IPS DF 19.7 (cell line): ENCODE measurements at places on chromosomes 7 and 10.

DNA sequence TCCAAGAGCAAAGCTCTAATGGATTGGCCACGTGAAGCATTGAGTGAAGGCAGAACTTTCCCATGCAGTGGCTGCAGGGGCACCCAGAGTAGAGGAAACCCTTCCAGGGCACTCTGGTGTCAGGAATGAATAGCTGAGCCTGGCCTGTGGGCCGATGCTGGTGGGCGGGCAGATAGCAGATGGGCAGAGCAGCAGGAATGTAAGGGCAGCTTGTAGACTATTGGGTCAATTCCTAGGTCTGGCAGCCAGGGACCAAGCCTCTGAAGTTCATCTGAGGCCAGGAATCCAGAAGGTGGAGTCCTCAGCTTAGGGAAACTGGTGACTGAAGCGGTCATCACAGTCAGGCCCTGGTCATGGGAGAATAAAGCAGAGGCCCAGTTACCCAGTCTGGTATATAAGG, 115.4 kb downstream of the TMEM178B start:
- no peak for DNase-seq

- DNase-seq, result no peak
These were observed 246.0 kb downstream of the ELFN1 start for GRCh38 chr7:1915956-1916600.

- no peak for DNase-seq
These were observed 127.8 kb upstream of the LANCL2 start for GRCh38 chr7:55237156-55237893.

DNA sequence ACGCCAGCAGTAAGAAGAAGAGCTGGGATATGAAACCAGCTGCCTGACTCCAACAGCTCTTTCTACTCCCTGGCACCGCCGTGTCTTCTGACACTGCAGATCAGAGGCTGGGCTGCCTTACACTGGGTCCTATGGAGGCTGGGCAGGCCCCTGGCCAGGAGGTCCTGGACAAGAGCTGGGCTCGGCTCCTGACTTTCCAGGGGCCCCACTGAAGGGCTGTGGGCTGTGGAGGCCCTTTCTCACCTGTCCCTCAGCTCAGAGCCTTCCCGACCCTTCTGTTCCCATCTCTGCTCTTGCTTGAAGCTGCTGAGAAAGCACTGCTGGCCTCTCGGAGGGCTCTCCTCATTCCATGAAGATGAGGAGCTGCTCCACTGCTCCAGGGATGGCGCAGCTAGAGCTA, 85.9 kb upstream of the UNC5B start:
- no peak for DNase-seq

- no peak for DNase-seq
These were observed 13.8 kb downstream of the EN2 start for GRCh38 chr7:155471718-155472117.
